ENCODE measurements at places on chromosomes 7 and 10.
A peak's percentile ranks its signal among the peaks of the same experiment; 100 is the strongest.

DNA sequence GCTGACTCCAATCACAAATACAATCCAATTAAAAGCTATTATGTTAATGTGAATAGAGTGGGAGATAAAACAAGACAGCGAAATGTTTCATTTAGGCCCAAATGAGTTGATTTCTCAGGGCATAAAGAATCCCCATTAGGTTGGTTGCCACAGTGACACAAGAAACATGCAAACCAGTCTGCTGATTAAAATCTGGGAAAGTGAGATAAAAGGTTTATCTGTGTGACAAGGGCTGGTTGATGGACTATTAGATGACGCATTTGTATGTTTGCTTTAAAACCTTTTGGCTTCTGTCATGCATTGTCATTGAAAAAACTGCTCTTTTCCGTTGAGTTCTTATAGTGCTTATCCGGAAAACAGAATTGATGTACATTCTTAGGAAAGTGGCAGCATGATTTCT lies 658.2 kb downstream of the GATA3 start:
- DNase-seq: no peak

DNA sequence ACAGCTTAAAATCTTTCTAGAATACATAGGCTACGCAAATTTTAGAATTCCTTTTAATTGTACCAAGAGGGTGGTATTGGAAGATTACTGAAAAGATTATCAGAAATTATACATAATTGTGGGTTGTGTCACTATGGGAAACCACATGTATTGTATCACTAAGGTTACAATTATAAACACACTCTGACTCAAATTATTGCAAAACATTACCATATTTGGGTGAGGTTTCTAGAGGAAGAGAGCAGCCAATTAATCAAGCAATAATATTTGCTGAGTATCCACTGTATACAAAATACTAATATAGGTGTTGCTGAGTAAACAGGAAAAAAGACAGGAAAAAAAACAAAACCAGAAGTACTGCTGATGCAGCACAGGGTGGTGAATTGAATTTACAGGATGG lies 3.1 kb upstream of the CAPZA2 start:
- DNase-seq: peak; percentile 67

- no peak for DNase-seq
These were observed 13.7 kb downstream of the AHCYL2 start for GRCh38 chr7:129238546-129238945.

DNA sequence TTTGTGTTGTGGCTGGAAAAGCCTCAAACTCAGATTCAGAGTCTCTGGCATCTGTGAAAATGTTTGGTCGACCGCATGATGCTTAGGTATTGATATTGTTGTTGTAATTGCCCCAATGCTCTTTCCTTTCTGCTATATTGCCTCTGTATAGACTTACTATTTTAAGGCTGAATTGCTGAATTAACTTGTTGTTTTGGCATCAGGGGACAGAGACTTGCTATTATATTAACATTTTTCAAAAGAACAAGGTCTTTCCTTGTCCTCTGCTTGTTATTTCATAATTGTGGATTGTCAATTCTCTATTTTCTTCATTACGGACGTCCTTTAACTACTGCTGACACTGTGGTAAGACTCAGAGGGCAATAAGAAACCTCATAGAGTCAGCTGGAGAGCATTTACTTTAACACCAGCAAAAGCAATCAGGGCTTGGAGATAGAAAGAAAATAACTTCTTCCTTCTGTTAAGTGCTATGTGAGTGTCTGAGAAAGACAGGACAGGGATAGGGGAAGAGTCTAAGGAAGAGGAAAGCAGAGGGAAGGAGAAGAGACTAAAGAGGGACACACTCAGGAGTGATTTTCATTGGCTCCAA lies 17.6 kb downstream of the CPED1 start:
- DNase-seq: no peak

- DNase-seq: no peak
These were observed 20.2 kb downstream of the TAS2R16 start for GRCh38 chr7:122975341-122975740.

GRCh38 chr10:82208726-82209125 lies 333.7 kb downstream of the NRG3 start:
- DNase-seq: no peak

- no peak for DNase-seq
These were observed 69.2 kb downstream of the DNAJC1 start for GRCh38 chr10:21934307-21934706.

GRCh38 chr10:65319493-65319892 lies 1606.3 kb upstream of the LRRTM3 start:
- no peak for DNase-seq

GRCh38 chr10:22370320-22370719 lies 25.0 kb downstream of the SPAG6 start:
- no peak for DNase-seq

- peak; percentile 22 for DNase-seq
These were observed 2.7 kb downstream of the ZNF503 start for GRCh38 chr10:75398692-75399460.

DNA sequence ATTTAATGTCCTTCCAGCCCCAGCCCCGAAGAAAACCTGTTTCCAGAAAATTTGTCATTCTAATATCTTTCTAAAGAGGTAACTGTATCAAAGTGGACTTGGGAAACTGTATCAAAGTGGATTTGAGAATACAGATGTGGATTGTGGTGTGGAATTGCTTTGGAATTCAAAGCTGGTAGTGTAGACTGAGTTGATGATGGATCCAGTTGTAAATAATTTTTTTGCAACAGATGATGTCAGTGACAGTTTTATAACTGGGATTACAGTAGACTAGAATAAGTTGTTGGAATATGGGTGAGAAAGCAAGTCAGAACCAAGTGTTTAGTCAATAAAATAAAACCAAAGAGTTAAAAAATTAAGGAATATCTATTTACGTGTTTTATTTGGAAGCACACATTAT lies 202.1 kb downstream of the LRMDA start:
- no peak for DNase-seq

GRCh38 chr7:130758429-130759056 lies 24.5 kb upstream of the KLF14 start:
- peak; percentile 55 for DNase-seq

GRCh38 chr7:132516042-132516840 lies 60.0 kb downstream of the PLXNA4 start:
- DNase-seq: peak; percentile 81

DNA sequence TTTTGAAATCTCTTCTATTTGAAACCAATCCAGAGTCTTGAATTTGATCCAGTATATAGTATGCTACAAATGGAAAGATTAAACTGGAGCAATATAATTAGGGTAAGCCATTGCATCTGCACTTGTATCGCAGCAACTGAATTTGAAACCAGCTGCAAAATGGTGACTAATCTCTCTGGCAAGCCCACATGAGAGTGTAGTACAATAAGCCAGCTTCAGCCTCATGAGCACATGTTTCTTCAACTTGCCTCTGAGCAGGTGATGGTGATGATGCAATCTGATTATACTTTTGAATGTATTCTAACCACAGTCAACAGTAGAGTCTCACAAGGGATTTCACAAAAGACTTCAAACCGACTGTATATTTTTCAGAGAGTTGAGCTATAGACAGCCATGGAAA lies 829 bp upstream of the RPA3 start:
- DNase-seq: peak; percentile 93

DNA sequence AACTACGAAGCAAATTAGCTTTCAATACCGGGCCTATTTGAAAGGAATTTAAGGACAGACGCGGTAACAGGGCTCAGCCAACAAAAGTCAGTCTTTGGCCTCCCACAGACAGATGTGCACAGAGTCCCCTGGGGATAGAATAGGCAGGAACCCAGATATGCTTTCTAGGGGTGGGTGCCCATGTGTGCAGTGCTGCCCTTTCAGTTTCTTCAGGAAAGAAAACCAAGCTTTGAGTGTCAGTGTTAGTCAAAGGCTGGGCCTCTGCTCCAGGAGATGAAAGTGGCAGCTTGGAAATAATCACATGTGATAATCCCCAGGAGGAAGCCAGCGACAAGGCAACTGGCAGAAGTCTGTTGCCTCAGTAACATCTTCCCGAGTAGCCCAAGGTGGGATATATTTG lies 43.8 kb upstream of the CSTF2T start:
- peak; percentile 25 for DNase-seq

- no peak for DNase-seq
These were observed 359.4 kb downstream of the AUTS2 start for GRCh38 chr7:69957661-69958060.

DNA sequence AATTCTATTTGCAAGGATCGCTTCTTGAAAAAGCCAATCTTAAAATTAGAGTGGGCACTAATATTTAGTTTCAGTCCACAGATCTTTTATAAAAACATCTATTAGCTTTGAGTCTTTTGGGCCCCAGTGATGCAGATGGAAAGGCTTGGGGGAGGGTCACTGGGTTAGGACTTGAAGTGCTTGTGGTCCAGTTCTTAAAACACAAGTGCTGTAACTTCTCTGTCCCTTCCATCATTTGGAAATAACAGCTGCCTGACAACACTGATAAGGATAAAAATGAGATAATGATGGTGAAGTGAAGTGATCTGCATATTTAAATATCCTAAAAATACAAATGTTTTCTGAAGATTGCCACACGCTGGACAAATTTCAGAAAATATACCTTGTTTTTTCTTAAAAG lies 37.1 kb upstream of the ZRANB1 start:
- no peak for DNase-seq

- no peak for DNase-seq
These were observed 103.2 kb upstream of the TMEM106B start for GRCh38 chr7:12107841-12108254.

- no peak for DNase-seq
These were observed 51.8 kb upstream of the MRLN start for GRCh38 chr10:59805014-59805413.

GRCh38 chr7:17274551-17275245 lies 23.8 kb upstream of the AHR start:
- peak; percentile 72 for DNase-seq

DNA sequence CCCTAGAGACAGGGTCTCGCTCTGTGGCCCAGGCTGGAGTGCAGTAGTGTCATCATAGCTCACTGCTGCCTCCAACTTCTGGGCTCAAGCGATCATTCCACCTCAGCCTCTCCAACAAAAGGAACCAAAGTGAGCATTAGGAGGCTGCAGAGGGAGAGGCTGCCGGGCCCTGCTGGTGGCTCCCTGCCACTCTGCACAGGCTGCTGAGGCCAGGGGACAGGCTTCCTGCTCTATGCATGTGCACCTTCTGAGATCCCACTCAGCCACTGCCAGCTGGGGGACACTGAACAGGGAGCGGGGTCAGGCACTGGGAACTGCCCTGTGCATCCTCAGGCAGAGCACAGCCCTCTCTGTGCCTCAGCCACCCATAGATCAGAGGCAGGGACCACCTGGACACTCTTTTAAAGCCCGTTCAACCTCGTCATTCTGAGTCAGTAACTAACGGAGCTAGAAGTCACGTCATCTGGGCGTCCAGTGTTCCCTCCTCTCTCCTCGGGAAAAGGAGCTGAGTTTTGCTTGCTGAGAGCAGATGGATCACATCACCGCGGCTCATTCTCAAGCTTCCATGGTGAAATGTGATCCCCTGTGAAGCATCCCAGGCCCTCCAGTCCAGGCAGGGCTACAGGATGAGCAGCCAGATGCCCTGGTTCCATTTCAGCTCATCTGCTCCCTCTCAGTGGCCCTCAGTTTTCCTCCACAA lies 109.6 kb downstream of the MYL10 start:
- peak; percentile 75 for DNase-seq

DNA sequence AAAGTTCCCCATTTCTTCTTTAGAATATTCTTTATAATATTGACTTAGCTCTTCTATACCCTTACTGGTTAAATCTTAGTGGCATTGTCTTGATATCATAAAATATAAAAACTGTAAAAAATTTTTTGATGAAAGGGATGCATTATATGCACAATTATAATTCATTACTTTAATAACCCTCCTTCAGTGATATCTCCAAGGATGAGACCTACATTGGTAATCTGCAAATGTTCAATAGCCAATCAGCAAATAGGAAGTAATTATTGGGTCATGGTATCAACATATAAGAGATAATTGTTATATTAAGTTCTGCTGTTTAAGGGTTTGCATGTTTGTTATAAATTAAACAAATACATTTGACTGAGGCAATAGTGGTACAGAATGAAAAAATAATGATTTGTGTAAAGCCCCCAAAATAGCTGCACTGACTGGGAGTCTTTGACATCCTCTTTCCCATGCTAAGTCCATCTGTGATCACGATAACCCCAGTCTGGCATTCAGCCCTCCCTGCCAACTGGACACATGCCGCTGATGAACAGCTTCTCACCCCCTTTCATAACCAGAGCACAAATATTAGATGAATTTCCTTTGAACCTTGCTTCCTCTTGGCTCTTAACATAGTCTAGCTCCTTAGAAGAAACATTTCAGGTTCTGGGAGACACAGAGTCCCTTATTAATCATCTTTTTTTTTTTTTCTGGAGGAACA lies 169.5 kb downstream of the CPED1 start:
- DNase-seq: no peak

- peak; percentile 54 for DNase-seq
These were observed 54.9 kb upstream of the ANK3 start for GRCh38 chr10:60444494-60445064.

DNA sequence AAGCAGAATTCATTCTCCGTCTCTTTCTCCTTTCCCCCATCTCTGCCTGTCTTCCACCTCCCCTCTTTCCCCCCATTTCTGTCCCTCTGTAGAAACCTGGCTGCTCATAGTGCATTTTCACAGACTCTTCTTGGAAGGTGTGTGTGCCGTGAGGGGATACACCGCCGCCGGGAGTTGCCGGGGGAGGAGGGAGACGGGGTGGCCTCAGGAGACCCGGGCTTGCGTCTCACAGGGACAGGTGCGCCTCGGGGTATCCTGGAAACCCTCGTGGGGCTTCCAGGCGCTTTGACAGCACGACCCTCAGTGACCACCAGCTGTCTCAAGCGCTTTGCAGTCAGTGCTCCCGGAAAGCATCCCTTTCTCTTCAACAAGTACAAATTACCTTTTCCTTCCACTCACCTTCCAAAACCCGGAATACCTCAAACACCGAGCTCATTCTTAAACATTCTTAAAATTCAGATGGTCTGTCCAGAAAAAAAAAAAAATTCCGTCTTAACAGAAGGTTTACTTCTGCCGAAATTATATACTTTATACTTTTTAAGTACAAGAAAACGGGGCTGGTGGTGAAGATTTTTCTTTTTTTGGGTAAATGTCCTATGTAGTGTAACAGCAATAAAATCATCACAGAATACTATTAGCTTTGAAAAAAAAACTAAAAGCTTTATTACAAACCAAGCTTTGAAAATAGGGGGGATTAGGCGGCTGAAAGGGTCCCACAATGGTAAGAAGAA lies 8.2 kb downstream of the EMX2 start:
- no peak for DNase-seq

- DNase-seq: no peak
These were observed 15.6 kb upstream of the KLF6 start for GRCh38 chr10:3800586-3800985.

DNA sequence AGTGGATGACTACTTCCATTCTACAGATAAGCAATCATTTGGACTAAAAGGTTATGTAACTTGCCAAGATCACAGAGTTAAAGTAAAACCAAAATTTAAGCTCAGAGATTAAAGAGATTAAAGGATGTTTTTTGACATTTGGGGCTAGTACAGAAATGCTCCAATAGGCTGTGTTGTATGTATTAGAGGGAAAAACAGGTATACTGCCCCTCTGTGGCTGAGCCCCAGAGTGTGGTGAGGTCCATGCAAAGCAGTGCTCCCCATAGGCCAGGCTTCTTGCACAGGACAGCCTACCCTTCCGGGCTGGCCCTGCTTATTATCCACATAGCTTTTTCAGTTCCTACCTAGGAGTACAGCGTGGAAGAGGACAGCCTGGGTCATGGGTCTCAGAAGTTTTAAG lies 322.8 kb downstream of the POM121L12 start:
- no peak for DNase-seq

All from fibroblast of upper back skin (primary cell).